ENCODE measurements at places on chromosomes 2 and 18. TPM values are rescaled to one million over a fixed set of nuclear protein-coding genes. Genes with fewer than 3 reads are reported as not detected.

- DNase-seq = no peak
These were observed 8.0 kb upstream of the ITGB6 start for GRCh38 chr2:160207804-160208654.

- DNase-seq = no peak
These were observed 72.3 kb upstream of the RAB12 start for GRCh38 chr18:8536922-8537321.

DNA sequence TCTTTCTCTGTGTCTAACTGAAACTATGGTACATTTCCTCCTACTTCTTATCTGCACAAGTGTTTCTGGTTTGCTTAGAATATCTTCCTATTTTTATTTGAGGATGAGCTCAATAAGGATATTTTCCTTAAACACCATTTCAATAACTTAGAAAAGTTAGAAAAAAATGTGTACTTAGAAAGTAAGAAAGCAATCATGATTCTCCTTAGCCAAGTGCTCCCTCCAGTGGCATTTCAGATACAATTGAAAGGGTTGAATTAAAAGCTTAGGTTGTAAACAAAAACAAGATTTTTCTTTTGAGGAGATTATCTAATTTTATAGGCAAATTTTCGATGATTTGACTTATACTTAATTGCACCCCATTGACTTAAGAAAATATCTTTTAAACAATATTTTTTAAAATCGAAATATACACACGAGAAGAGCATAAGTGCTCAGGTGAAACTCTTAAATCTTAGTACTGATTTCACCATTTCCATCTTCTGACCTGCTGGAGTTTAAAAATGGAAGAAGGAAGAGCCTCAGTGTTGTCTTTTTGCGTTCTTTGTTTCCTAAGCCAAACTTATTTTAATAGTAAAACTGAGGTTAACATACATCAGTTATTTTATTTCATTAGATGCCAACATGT, 26.9 kb downstream of the C18orf63 start:
- DNase-seq = peak; percentile 61

DNA sequence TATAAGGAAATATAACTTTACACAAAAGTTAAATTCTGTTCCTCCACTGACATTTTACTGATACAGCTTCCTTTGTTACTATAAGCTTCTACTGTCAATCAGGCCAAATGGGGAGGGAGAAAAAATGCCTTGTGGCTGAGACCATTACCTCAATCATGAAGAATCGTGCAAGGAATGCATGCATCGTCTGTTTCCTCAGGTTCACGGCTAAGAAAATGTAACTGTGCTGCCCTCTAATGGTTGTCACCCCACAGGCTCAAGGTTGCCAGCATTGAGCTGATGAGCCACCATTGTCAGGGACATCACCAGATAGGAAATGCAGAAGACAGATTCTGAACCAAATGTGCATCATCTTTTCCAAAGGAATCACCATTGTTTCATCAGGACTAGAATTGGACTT, 426.9 kb downstream of the CDH2 start:
- DNase-seq = peak; percentile 60

GRCh38 chr18:48539406-48540250, 797 bp downstream of the CTIF start:
- peak; percentile 42 for DNase-seq

- DNase-seq = no peak
These were observed 1.3 kb upstream of the FEV start for GRCh38 chr2:218986148-218986761.

DNA sequence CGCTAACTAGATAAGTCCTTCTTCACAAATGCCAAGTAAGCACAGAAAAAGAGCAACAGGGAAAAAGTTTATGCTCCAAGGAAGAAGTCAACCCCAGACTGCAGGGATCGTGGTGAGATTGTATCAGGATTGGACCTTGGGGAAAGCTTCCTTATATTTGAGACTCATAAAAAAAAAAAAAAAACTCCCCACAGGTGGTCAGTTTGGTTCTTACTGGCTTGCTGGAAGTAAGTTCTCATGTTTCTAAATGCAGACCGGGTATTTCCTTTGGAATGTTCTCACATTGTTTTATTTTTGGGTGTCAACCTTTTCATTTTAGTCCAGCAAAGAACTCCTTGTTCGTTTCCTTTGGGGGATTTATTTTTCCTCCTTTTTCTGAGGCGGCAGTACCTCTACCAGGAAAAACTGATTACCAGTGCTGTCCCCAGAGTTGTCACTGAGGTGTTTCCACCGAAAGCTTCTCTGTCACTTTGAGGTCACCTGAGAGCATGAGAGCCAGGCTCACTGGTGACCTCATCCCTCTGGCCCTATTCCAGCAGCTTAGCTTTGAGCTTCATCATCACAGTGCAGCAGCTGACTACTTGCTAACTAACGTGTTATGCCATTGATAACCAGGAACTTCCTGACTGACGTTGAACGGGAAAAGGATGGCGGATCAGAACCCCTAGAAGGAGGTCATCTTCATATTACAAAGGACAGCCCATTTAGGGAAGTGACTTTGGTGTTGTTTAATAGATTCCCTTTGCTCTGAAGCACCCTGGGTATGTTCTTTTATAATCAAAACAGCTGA, 16.8 kb upstream of the ATP8B1 start:
- no peak for DNase-seq

- DNase-seq = no peak
These were observed 133.2 kb downstream of the ACKR3 start for GRCh38 chr2:236702657-236703372.

DNA sequence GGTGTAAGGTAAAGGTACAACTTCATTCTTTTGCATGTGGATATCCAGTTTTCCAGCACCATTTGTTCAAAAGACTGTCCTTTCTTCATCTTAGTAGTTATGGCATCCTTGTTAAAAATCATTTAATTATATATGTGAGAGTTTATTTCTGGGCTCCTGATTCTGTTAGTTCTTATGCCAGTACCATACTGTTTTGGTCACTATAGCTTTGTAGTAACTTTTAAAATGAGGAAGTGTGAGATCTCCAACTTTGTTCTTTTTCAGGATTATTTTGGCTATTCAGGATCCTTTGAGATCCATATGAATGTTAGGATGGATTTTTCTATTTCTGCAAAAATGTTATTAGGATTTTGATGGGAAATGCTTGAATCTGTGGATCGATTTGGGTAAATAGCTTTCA, 16.8 kb downstream of the ACTR3 start:
- no peak for DNase-seq

- no peak for DNase-seq
These were observed 21.2 kb downstream of the SPP2 start for GRCh38 chr2:234071664-234072063.

- DNase-seq = no peak
These were observed 232.9 kb upstream of the TANK start for GRCh38 chr2:160927324-160927723.

DNA sequence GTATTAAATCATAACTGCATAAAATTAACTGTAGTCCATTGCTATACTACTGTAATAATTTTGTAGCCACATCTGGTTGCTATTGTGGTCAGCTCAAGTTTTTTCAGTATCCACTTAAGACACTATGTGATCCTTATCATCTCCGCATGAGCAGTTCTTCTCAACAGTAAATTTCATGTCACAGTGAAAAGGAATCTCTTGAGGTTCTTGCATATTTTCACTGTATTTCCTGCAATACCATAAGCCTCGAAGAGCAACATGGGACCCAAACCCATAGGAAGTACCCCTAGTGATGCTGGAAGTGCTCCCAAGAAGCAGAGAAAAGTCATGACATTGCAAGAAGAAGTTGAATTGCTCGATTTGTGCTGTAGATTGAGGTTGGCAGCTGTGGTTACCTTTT, 86.7 kb downstream of the LDLRAD4 start:
- DNase-seq = no peak

DNA sequence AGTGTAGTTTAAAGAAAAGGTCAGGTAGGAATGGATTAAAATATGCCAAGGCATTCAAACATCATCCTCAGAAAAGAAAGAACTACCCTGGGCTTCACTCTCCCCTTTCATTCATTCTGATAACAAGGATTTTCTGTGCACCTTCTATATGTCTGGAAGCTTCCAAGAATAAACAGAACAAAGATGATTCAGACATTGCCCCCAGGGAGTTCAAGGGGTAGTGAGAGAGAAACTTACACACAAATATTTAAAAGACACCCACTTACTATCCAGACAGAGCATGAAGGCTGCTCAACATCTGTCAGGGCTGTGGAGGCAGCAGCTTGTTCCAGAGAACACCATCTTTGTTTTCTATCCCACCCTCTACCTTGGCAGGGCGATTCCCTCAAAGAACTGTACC, 140.5 kb downstream of the ALK start:
- DNase-seq = no peak

DNA sequence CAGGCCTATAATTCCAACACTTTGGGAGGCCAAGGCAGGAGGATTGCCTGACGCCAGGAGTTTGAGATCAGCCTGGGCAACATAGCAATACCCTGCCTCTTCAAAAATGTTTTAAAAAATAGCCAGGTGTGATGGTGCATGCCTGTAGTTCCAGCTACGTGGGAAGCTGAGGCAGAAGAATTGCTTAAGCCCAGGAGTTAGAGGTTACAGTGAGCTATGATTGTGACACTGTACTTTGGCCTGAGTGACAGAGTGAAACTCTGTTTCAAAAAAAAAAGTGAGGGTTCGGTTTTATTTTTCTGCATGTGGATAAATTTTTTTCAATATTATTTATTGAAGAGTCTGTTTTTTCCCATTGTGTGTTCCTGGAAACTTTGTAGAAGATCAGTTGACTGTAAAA, 208.1 kb downstream of the SLC4A3 start:
- no peak for DNase-seq

DNA sequence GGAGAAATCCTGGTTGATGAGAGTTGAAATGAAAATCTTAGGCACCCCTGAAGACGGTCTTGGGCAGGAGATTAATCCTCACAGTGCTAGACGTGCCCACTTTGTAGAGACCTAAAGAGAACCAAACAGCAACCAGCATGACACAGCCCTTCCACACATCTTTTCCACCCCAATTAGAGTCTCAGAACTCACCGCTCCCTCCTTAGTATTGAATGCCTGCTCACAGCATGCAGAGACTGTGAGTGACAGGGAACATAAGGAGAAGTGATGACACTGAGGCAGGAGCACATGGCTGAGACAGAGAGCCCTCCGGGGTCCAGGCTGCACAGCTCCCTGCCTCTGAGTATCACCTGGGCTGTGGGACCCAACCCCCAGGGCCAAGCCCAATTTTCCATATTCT, 367.6 kb downstream of the EIPR1 start:
- no peak for DNase-seq

DNA sequence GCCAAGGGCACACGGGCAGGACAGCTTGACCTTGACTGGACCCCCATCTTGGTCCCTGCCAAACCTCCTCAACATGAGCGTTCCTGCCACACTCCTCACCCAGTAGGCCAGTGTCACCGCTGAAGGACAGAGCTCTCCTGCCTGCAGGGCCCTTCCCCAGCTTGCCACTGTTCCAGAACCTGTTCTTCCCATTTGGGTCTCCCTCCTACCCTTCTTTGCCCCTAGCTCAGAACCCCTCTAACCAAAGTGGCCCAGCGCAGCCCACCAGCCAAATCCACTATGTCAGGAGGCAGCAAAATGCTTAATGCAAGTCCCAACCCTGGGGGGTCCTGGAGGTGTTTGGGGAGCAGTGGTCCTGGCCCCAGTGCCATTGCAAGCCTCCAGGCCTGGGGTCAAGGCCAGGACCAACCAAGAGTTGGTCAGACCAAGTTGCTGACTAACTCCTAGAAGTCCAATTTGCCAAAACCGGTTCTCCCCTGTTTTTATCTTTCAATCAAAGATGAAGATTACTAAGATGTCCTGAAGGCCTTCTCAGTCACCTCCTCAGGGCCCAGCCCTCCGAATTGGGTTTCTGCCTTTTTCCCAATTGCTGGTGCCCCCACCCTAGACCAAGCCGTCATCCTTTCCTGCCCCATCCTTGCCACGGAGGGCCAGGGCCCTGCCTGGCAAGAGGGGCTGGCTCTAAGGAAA, 4.5 kb upstream of the ASPRV1 start:
- no peak for DNase-seq

GRCh38 chr2:231732604-231733003, 24.3 kb downstream of the PTMA start:
- no peak for DNase-seq

- DNase-seq = no peak
These were observed 367.0 kb upstream of the RAB12 start for GRCh38 chr18:8242151-8242696.

DNA sequence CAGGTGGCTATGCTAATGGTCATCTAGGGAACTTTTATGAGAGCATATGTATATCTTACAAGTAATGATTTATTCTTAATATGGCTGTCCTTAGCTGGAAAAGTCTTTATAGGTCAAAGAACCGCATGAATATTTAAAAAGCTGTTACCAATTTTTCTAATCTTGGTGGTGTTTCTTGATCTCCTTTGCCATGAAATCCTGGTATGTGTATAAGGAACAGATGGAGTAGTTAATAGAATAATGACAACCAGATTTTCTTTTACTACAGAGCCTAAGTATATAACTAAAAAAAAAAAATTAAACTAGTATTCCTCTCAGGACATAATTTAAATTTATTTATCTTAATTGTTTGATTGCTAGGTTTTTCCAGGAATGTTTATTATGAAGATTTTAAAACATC, 74.5 kb downstream of the RHBDD1 start:
- DNase-seq = no peak

- no peak for DNase-seq
These were observed 133.4 kb upstream of the GPC1 start for GRCh38 chr2:240302041-240302440.

DNA sequence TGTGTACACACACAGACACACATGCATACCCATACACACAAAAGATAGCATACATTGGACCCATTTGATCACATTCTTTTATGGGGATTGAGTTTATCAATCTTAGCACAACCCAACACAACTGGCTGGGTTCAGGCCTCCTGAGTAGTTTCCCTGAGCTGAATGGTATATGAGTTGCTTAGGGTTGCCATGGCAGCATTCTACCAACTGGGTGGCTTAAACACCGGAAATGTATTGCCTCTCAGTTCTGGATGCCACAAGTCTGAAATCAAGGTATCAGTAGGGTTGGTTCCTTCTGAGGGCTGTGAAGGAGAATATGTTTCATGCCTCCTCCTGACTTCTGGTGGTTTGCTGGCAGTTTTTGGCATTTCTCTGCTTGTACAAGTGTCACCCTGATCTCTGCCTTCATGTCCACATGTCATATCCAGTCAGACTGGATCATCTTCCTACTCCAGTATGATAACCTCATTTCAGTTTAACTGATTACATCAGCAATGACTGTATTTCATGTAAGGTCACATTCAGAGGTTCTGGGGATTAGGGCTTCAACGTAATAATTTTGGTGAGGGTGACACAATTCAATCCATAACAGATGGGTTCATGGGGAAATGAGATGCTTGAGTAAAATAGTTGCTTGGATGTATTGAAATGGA, 212.7 kb downstream of the KCNE4 start:
- DNase-seq = no peak

CDK15 gene
- polyA plus RNA-seq = 1.0 TPM

DNAJC5G gene
- polyA plus RNA-seq = 2.6 TPM

ANO7 gene
- polyA plus RNA-seq = 2.7 TPM

C2orf92 gene
- 19.0 TPM for polyA plus RNA-seq

SPDYA gene
- 3.1 TPM for polyA plus RNA-seq

CFC1 gene
- polyA plus RNA-seq = not detected

CCDC141 gene
- polyA plus RNA-seq = 0.12 TPM

GALNT5 gene
- 0.41 TPM for polyA plus RNA-seq

PFN4 gene
- polyA plus RNA-seq = 2.0 TPM

XIRP2 gene
- polyA plus RNA-seq = 0.20 TPM

ACVR1 gene
- polyA plus RNA-seq = 27.5 TPM

SAG gene
- polyA plus RNA-seq = 0.07 TPM

MAP3K19 gene
- polyA plus RNA-seq = 1.1 TPM
